ENCODE measurements at places on chromosomes 2 and 18.

DNA sequence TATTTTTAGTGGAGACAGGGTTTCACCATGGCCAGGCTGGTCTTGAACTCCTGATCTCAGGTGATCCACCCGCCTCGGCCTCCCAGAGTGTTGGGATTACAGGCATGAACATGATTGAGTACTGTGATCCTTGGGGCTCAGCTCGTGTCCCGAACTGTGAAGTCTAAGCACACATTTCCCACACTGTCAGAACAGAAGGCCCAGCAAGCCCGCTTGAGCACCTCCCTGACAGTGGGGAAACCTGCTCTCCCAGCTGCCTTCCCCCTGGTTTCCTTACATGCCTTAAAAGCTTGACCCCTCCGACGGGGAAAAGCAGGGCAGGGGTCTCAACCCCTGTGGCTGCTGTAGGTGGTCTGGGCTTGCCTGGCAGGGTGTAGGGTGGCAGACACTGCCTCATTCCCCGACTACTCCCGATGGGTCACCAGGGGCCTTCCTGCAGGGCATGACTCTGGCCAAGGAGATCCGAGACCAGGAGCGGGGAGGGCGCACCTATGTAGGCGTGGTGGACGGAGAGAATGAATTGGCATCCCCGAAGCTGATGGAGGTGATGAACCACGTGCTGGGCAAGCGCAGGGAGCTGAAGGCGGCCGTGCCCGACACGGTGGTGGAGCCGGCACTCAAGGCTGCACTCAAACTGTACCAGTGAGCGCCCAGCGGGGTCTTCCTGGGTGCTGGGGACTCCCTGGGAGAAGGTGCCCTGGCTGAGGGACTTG lies 10.1 kb downstream of the VIL1 start:
- no peak for DNase-seq

DNA sequence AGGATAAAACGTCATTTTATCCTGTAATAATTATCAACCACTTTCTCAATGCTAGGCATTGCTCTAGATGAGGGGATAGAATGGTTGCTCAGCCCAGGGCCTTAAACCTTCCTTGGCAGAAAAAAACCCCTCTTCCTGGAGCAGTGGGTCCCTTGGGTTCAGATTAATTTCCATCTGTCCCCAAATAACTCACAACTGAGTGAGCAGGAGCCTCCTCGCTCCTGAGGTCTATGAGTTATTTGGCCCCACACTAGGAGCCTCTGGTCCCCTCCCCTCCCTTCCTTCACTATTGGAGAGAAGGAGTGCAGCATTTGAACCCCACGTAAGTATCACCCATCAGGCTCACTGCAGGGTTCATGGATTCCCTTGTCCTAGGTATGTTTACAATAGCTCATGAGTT lies 157.5 kb upstream of the FHL2 start:
- DNase-seq: no peak

GRCh38 chr2:74915743-74916142 lies 42.7 kb upstream of the POLE4 start:
- no peak for DNase-seq

DNA sequence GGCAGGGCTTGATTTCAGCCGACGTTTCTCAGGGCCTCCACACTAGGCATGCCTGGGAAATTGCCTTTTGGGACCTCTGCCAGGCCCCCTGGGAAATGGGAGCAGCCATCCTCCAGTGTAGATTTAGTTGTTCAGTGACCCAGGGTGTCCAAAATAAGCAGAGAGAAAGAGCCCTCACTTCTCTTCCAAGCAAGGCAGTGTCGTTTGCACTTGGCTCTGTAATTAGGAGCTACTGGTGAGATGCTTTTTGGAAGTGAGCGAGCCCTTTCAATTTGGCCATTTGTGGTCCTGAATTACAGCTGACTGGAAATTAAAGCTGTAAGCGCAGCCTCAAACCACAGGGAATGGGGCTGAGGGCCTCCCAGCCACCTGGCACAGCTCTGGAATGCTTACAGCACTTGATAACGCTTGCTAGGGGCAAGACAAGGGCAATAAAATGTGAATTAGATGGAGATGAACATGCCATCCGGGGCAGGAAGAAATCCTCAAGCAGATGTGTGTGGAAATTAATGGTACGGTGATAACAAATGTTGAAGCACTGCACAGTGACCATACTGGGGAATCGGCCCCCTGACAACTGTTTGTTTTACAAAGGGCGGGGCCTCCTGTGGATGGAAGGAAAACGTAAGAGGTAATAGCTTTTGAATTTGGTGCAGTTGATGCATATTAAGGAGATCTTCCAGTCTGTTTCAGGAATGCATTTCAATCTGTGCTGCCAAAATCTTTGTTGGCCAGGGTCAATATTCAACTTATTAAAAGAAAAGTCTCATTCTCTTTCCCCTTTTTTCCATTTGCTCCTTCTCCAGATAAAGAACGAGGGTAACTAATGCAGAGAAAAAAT lies 173.1 kb downstream of the UXS1 start:
- no peak for DNase-seq

DNA sequence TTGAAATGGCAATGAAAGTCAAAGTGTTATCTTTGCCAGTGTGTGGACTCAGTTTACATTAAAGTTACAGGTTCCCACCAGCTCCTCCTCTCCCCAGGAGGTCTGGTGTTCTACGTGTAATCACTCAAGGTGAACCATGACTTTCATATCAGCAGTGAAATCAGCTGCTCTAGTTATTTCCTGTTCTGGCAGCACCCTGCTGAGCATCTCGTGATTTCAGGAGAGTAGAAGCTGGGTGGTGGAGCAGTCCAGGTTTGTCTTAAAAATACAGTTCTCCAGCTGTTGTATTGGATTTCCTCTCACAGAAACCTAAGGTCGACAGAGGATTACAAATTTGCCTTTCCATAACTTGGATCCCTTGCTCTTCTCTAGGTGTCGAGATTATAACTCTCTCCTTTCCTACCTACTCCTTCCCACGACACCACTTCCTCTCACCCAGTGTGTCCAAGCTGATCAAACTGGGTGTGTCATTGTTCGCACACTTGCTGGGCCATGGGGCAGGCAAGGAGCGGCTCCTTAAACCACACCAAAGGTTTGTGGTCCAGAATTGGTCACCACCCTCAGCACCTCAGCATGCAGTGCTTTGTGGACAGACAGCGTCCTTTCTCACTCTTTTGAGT lies 13.0 kb upstream of the ARHGAP25 start:
- no peak for DNase-seq

DNA sequence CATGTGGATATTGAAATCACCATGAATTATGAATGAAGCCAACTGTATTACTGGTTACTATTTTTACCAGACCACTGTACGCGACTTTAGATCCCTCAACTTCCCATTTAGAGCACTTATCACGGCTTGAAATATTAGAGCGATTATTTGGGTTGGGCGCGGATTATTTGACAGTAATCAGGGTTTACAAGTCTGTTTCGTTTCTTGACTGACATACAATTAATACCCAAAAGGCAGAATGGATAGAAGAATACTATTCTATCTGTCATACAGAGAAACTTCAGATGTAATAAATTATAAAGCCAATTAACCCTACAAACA lies 496 bp upstream of the NAPG start:
- DNase-seq: no peak

- DNase-seq: no peak
These were observed 130.1 kb upstream of the PIEZO2 start for GRCh38 chr18:11279461-11279860.

GRCh38 chr2:27041752-27042151 lies 9.0 kb downstream of the TMEM214 start:
- no peak for DNase-seq

DNA sequence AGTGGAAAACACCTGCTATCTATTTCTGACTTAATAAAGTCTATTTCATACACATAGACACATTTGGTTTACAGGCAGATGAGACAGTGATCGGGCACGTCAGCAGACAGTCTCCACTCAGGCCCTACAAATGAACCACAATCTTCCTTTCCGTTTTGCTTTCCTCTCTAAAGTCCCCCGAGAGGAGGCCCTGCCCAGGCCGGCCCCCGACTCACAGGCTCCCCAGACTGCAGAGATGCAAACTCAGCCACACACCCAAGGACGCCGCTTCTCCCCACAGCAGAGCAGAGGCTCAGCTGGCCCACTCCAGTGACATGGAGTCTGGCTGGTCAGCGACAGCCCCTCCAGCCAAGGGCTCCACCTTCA lies 9.3 kb upstream of the MTERF4 start:
- DNase-seq: no peak

DNA sequence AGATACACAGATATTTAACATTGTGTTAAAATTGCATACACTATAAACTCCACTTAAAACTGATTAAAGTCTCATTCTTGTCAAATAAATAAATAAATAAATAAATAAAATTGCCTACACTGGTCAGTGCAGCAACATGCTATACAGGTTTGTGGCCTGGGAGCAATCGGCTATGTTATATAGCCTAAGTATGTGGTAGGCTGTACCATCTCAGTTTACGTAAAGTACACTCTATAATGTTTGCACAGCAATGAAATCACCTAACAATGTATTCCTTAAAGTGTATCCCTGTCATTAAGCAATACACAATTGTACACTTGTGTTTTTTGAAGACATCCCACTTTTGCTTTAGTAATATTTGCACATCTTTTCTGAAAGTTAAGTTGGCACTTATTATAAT lies 337.7 kb upstream of the SETBP1 start:
- no peak for DNase-seq

GRCh38 chr2:145137901-145138300 lies 618.0 kb upstream of the ZEB2 start:
- no peak for DNase-seq

GRCh38 chr18:58105888-58106260 lies 61.8 kb downstream of the NEDD4L start:
- DNase-seq: no peak

DNA sequence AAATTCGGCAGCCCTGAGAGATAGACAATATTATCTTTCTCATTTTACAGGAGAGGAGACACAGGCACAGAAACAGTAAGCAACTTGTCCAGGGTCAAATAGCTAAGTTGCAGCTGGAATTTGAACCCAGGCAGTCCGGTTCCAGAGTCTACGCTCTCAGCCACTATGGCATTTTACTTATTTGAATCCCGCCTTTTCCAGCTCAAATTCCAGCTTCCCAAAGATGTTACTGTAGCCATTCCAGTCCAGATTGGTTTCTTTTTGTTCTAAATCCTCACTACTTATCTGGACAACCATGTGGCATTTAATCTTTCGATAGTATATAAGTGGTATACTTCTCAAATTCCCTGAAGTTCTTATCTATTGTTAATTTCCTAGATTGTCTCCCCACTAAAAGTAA lies 125.7 kb downstream of the NBAS start:
- DNase-seq: no peak

GRCh38 chr18:78901923-78902794 lies 77.5 kb upstream of the SALL3 start:
- DNase-seq: no peak

GRCh38 chr18:4640349-4641012 lies 185.4 kb upstream of the DLGAP1 start:
- no peak for DNase-seq

DNA sequence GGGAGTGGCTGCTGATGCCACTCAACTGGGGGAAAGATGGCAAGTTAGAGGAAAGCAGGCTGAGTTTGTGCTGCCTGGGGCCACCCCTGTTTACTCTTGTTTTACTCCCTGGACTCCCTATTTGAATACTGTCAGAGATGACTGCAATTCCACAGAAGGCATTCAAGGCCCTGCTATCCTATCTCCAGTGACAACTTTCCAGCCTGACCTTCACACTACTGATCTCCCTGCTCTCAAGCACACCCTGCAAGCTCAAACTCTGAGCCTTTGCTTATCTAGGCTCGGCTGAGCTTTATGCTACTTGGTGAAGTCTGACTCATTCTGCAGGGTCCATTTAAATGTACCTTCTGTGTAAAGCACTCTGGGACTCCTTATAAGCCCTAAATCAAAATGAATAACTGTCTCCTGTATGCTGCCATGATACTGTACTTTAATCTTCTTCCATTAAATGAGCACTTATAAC lies 39.3 kb upstream of the DSG1 start:
- DNase-seq: no peak

- DNase-seq: no peak
These were observed 145.3 kb upstream of the MEX3C start for GRCh38 chr18:51342815-51343214.

- DNase-seq: no peak
These were observed 96.5 kb downstream of the MYT1L start for GRCh38 chr2:2234398-2235195.

DNA sequence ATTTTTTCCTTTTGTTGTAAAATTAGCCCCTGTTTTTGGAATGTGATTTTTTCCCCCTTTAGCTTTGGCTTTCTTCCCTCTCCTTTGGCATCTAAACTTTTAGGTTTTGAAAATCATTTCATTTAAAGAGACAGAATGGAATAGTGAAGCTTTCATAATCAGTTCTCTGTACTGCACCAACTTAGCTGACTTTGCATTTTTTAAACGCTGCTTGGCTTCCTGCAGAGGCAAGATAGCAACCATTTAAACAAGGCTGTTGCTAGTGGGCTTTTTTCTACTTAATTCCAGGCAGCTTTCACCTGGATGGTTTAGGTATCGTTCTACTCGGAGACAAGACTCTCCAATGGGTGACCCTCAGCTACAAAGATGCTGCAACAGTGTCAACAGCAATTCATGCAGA lies 267.9 kb upstream of the PKDCC start:
- DNase-seq: no peak

GRCh38 chr18:61398961-61399705 lies 65.9 kb downstream of the CDH20 start:
- no peak for DNase-seq

DNA sequence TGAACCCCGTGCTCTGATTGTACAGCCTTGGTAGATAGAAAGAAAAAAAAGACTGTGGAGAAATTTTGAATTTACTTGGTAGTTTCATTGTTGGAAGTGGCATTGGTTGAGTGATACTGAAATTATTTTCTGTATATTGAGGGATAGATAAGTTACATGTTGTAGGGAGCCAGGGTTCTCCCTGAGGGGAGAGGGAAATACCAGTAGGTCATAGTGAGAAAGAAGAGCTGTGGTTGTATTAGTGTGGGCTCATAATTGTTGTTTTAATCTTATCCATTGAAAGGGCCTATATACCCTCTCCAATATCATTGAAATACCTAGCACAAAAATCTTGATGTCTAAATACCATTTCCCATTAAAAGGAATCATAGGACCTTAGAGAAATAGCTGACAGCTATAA lies 16.9 kb upstream of the RAB31 start:
- no peak for DNase-seq

DNA sequence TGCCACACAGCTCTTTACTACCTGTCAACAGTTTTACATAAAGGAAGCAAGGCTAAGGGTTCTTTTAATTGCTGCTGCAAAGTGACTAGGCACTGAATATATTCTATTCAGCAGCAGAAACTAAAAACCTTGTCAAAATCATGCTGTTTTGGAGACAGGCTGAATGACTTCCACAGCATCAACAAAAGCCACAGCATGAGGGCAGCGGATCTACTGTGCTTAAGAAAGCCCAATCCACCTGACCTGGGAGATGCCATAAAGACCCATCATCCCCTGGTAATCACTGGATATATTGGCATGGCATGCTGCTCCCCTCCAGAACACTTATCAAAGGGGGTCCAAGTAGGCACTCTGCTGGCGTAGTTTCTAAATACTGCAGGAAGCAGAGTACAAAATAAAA lies 715.1 kb upstream of the SLC8A1 start:
- no peak for DNase-seq

Data from stimulated activated CD4-positive, alpha-beta T cell treated with anti-CD3 and anti-CD28 coated beads, Interleukin-15, amount 100 ng/mL, for 48 hours (primary cell).